M059J (cell line): ENCODE measurements at places on chromosomes 6 and 20. TPM values are rescaled to one million over a fixed set of nuclear protein-coding genes. Genes with fewer than 3 reads are reported as not detected.

- DNase-seq, result no peak
These were observed 100.7 kb upstream of the PTPN1 start for GRCh38 chr20:50409495-50409894.

Gene SFT2D1
- total RNA-seq, result 73.6 and 79.6 TPM in 2 replicates

GRCh38 chr20:59645271-59645670 lies 40.9 kb downstream of the PHACTR3 start:
- no peak for DNase-seq

- no peak for DNase-seq
These were observed 135.8 kb downstream of the KIF16B start for GRCh38 chr20:16437387-16437996.

- peak; percentile 61 for DNase-seq
These were observed 263.9 kb downstream of the PHF3 start for GRCh38 chr6:63899550-63899949.

DNA sequence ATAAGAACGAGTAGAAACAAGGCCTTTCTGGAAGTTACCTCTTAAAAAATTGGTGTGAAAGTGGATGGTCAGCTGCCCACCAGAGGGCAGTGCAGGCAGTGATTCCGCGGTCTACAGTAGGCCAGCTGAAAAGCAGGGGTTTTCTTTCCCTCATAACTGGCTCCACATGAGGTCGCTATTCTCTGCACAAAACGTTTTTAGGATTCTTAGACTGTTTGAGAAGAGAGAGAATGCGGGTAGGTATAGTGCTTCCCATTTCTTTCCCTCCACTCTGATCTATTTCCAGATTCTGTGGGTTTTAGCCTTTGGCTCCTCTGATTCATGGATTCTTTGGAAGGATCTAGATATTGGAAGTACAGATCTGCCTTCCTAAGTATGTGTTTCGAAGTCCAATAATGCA lies 14.2 kb downstream of the FIG4 start:
- peak; percentile 86 for DNase-seq

GRCh38 chr20:25444556-25444955 lies 37.1 kb downstream of the GINS1 start:
- no peak for DNase-seq

GRCh38 chr20:46709459-46710152 lies at the start of gene SLC2A10:
Gene SLC2A10 (plus strand): TSS chr20:46709649. CDS start chr20:46709737, 88 bp downstream.
- peak; percentile 58 for DNase-seq

Gene SPEF1
- total RNA-seq, result 0.27 and 0.34 TPM in 2 replicates

Gene TPX2
- total RNA-seq, result 204 and 319 TPM in 2 replicates

Gene SRSF3
- total RNA-seq, result 348 and 518 TPM in 2 replicates

DNA sequence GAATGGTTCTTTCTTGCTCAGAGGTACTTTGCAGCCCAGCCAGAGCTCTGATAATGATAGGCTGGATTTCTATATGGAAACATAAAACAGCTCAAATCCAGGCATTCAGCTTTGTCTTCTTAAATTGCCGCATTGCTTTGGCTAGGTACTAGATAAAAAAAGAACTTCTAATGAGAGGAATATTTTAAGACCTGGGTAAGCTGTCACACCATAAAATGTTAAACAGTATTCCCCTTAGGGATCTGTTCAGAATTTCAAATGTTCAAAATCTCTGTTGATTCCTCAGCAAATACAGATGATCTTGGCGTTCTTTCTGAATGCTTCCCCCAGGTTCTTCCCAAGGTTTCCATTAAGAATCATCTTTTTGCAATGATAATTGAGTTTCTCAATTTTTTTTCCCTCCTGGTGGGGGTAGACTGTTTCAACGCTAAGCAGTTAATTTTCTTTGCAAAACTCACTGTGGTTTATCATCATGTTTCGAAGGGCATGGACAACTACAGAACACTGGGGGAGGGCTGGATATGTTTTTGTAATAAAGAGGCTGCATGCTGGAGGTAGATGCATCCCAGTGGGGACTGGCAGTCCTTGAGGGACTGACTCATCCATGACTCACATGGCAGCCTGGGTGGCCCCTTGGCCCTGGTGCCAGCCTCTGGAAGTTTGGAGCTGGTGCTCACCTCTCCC lies 31.0 kb downstream of the TIAM2 start:
- peak; percentile 99 for DNase-seq

Gene POM121L2
- total RNA-seq, result not detected in 2 replicates

Gene PET117
- total RNA-seq, result 33.4 and 38.0 TPM in 2 replicates

DNA sequence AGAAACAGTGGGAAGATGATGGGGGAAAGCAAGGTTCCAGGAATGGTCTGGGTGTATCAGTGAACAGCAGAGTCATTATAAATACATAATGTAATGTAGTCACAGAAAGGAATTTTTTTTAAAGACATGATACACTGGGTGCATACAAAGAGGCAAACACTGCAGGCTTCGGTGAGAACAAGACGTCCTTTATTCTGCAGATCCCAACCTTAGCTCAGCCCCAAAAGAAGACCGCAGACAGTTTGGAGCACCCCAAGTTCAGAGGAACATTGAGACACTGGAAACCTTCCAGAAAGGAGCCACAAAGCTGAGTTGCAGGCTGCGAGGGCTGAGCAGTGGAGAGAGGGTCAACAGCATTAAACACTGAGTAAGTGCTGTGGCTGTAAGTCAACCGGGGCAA lies 30.6 kb upstream of the FOXC1 start:
- no peak for DNase-seq

DNA sequence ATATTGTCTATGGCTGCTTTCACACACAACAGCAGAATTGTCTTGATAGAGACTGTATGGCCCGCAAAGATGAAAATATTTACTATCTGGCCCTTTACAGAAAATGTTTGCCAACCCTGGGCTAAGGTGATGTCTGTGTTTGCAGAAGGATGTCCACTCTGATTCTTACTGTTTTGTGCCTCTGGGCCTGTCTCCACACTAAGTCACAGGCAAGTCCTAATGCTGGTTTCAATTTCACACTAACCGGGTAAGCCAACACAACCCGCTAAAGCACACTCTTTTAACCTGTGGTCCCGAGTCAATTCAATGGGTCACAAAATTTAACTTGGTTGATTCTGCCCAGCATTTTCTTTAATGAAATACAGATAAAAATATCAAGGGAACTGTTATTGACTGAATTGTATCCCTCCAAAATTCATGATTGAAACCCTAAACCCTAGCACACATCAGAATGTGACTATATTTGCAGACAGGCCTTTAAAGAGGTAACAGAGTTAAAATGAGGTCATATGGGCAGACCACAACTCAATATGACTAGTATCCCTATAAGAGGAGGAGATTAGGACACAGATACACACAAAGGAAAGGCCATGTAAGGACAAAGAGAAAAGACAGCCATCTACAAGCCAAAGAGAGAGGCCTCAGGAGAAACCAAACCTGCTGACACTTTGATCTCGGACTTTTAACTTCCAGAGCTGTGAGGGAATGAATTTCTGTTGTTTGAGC lies 78.4 kb downstream of the FYN start:
- DNase-seq, result peak; percentile 50

DNA sequence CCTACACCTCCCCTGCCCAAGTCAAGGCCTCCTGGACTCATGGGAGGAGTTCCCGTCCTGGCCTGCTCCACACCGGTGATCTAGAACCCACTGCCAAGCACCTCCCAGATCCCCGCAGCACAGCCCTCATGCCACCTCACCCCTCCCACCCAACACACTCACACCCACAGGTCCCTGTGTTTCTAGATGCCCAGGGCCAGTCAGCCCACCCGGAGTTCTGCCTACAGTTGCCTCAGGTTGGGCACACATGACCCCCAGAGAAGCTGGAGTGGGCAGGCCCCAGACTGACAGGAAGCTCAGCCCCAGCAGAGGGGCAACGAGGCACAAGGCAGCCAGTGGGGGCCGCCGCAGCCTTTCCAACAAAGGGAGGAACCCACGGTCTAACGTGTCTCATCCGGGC lies 29.6 kb downstream of the RRBP1 start:
- no peak for DNase-seq

DNA sequence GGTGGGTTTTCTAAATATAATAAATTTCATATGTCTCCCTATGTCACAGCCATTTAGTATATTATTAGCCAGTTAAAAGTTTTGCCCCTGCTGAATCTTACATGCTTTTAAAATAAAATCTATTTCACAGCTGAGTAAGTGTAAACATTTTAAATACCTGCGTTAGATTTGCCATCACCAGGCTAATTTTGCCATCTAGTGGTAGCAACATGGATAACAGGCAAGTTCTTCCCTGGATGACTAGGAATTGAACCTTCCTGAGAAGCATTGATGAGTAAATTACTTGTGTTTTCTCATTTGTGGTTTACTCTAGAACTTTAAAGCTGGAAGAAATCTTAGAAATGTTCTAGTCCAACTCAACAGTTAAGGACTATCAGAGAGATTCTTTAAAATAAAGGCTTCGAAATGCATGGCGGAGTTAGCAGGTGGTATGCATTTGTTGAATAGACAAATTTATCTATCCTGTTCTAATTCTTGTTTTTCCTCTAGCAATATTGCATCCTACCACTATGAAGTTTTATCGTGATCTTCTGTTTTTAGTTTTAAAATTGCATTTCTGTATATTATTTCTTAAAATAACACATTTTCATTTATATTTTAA lies 2.6 kb downstream of the PRSS35 start:
- DNase-seq, result peak; percentile 60

DNA sequence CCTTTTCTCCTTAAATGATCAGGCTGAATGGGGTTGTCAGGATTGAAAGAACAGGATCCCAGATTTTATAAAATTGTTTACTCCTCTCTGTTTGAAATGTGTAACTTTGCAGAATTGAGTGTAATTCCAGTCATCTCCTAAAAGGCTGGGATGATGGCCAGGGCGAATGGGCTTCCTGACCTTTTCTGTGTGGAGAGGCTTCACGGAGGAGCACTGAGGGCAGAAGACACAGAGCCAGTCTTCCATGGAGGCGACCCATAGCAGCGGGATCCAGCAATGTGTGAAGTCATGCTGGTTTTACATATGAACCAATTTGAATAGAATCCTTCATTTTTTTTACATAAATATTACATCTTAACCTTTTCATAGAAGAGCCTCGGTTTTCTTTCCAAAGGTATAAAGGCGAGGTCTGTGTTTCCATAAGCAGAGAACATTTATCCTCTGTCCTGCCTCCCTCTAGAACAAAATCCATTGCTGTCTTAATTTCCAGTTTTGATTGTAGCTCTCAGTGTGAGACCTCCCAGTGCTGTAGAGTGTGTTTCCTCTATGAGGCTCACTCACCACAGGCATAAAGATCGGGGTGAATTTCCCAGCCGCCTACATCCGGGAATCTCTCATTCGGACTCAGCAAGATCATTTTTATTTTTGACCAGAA lies 369.7 kb upstream of the FLRT3 start:
- DNase-seq, result no peak

DNA sequence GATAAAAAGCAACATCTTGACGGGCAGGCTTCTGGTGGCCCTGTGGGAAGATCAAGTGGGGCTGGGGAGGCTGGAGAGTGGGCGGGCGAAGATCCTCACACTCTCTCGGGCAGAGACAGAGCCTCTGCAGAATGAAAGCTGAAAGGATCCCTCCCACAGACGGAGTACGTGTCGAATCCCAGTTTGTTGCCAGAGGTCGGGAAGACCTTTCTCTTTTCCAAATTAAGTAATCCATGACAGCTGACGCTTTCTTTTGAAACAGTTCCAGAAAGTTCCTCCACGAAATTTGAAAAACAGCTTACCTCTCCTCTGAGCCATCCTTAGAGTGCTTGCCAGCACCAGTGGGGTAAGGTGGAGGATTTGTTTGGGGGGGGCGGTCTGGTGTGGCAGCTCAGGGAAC lies 155.6 kb upstream of the SMLR1 start:
- DNase-seq, result no peak

Gene MUCL3
- total RNA-seq, result not detected in 2 replicates

Gene TP53TG5
- not detected in 2 replicates for total RNA-seq

DNA sequence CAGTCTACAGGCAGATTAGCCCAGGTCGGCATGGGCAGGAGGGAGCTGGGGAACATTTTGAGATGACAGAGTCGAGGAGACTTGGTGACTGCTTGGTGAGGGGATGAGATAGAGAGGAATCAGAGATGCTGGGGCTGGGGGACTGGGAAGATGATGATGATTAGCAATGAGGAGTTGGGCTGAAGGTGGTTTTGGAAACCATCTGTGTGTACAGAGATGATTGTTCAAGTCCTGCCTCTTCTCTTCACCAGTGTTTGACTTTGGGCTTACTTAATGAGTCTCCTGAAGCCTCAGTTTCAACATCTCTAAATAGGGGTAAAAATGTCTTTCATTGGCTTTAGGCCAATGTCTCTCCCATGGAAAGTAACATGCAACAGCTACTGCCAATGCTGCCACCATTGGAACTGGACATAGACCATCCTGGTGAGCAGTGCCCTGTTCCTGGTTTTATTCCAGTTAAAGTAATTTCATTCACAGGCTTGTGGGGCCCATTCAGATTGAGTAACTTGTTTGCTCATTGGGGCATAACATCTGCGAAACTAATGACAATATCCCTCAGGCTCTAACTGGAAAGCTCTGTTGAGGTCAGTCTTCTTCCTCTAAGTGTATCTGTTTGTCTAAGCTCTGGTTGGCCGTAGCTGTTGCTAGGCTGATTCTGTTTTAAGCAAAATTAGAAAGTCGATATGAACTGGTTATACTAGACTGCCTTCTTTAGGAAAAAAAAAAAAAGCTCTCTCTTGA lies 99.1 kb downstream of the ARMC2 start:
- DNase-seq, result peak; percentile 65

GRCh38 chr6:153162646-153163045 lies 31.6 kb upstream of the RGS17 start:
- no peak for DNase-seq

DNA sequence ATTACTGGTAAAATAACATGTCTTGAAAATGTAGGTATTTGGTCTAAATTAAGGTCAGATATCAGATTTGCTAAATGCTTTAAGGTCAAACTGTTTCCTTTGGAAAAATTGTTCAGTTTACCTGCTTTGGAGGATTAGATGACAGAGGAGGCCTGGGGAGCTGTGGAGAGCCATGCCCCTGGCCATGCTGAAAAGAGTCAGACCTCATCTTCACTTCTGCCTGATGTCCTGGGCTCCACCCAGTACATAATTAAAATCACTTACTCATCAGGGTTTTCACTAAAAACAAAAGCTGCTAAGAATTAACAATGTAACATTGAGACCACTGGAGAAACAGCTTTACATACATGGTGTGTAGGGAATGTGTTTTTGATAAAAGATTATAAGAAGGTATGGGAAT lies 60.8 kb upstream of the UNC93A start:
- no peak for DNase-seq

DNA sequence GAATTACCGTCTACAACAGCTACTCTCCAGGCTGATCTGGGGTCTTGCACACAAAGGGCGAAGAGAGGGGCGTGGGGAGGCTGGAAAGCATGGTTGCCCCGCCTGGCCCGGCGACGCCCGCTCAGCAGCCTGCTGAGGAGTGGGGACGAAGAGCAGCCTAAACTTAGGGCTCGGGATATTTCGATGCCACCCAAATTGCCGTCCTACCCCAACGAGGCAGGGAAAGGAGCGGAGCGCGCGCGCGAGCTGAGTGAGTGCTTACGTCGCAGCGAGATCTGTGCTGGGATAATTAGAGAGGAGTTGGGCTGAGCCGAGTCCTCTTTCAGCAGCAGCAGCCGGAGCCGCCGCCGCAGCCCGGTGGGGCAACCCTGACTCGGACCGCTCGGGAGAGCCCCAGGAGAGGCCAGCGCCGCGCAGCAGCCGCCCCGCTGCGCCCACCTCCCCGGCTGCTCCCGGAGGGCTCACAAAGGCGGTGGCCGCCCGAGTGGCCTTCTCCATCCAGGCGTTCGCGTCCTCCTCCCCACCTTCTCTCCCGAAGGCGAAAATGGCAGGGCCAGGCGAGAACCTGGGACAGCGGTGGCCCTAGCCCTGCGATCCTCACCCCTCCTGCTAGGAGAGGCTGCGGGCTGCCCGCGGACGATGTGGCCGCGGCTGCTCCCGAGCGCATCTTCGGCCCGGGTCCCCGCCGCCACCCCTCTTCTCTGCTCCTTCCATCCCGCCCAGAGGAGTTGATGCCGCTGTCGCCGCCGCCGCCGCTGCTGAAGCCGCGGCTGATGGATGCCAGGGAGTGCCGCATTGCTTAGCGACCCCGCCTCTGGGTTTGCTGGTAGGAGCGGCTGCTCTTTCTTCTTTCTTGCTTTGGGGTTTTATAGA lies at the start of gene CLVS2:
TSS of gene CLVS2 (plus strand) at position 315 of the 873 bp plus-strand sequence. CDS start 1,543 bp downstream, outside the sequence.
- DNase-seq, result peak; percentile 12
